ENCODE measurements at places on chromosomes 12 and 14. TPM values are rescaled to one million over a fixed set of nuclear protein-coding genes. Genes with fewer than 3 reads are reported as not detected.

Gene PFKM
- total RNA-seq: 156 TPM

Gene PRPH
- total RNA-seq: 0.80 TPM

Gene ITGB7
- 1.1 TPM for total RNA-seq

Gene PRORP
- 25.7 TPM for total RNA-seq

Gene FCF1
- total RNA-seq: 23.8 TPM

DNA sequence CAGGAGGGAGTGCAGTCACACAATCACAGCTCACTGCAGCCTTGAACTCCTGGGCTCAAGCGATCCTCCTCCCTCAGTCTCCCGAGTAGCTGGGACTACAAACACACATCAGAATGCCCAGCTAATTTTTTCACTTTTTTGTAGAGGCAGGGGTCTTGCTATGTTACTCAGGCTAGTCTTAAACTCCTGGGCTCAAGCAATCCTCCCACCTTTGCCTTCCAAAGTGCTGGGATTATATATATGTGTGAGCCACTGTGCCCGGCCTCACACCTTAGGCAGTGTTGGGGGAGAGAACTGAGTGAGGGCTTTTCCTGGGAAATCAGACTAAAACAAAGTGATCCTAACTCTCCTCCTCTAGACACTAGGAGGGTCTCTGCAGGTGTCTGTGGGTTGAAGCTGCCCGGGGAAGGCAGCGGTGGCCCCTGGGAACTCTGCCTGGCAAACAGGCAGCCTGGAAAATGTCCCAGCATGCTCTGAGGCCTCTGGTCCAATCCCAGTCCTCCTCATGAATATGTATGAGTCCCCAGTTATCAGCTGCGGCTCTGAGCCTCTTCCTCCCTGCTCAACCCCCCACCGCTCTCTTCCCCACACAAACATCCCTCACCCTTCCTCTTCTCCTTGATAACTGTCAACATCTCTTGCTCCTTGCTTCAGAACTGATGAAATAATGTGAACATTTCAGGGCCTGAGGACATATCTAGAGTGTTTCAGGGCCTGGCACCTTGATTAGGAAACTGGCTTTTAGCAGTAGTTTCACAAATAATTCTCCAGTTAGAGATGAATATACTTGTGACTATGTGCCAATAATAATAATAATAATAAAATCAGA is 7.9 kb upstream of the NAA25 start:
- peak; percentile 39 for DNase-seq

DNA sequence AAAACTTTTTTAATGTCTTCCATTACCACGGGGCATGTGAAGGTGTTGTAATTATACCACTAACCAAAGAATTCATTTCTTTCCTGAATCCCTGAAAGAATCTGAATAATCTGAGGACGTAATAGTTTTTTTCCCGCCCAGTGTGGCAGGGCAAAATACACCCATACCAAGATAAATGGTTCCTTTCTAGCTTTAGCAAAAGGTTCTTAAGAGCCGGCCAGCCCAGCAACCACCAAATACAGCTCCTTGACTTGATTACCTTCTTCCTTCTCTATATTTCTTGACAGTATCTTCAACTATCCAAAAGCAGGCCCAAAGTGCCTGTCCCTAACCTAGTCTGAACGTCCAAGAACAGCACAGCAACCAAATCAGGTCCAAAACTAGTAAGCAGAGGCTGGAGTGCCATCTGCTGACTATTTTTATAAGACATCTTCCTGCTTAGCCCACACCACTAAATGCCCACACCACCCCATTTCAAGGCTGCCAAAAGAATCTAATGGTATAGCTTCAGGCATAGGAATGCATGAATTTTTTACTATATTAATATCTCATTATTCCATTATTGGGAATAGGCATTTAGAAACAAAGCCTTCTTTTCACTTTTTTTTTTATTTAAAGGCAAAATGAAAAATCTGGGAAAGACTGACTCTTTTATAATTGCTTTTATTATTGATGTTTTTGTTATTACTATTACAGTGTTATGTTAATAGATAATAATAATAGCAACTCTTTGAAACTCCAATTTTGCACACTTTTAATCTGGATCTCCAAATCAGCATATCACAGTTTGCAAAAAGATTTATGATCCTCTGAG is 524.4 kb downstream of the MED13L start:
- DNase-seq: no peak

GRCh38 chr14:105931808-105932483 is 405.6 kb downstream of the TMEM121 start:
- DNase-seq: no peak

GRCh38 chr14:50601394-50601793 is 41.4 kb downstream of the ATL1 start:
- DNase-seq: no peak

GRCh38 chr12:2228535-2228934 is 175.7 kb downstream of the CACNA1C start:
- no peak for DNase-seq

GRCh38 chr12:88418856-88419497 is 161.3 kb downstream of the KITLG start:
- no peak for DNase-seq
